NCI-H446 (cell line): ENCODE measurements at places on chromosomes 6 and 20.

- no peak for DNase-seq
These were observed 98.4 kb downstream of the PSMB1 start for GRCh38 chr6:170454512-170455285.

DNA sequence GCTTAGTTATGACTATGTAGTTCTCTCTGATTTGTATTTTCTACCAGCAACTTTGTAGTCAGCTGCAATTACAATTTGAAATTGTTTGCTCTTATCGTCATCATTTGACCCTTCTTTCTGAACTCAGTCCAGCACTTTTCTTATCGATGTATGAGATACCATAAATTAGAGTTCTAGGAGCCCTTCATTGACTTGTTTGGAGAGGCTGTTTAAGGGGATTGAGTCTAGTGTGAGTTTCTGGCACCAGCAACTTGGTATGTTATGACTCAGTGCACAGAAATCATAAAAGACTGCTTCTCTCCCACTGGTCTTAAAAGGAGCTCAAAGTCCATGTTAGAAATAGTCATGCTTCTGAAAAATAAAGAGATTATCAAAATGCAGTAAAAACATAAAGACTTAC, 190.3 kb downstream of the TENT5A start:
- no peak for DNase-seq

DNA sequence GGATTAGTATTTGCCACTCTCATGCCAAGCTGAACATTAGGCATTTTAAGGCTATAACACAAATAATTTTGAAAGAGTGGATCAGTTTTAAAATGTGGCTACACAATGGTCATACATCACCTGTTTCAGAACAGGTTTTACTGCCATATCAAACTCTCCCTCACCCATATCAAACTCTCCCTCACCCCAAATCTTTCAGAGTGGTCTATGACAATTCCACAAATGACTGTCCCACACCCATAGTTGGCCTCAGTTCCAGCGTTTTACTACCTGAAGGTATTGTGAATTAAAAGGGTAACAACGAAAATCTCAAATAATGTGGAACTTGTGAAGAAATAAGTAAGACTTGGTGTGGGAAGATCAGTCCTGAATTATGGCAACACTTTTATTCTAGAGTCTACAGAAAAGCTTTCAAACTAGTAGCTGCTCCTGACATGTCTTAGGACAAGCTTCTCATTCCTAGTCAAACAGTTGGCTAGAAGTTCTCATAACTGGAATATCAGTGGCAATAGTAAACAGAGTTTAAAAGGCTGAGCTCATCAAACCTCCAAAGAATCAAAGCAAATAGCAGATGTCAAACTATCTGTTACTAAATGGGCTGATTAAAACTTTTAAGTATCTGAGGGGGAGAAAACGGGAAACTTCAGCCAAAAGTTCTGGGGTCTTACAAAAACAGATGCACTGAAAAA, 52.4 kb downstream of the MAP3K7 start:
- no peak for DNase-seq

- DNase-seq = peak; percentile 85
These were observed 146.8 kb downstream of the SH3BGRL2 start for GRCh38 chr6:79777713-79778579.

- no peak for DNase-seq
These were observed 574.9 kb upstream of the CHD6 start for GRCh38 chr20:42193119-42193518.

DNA sequence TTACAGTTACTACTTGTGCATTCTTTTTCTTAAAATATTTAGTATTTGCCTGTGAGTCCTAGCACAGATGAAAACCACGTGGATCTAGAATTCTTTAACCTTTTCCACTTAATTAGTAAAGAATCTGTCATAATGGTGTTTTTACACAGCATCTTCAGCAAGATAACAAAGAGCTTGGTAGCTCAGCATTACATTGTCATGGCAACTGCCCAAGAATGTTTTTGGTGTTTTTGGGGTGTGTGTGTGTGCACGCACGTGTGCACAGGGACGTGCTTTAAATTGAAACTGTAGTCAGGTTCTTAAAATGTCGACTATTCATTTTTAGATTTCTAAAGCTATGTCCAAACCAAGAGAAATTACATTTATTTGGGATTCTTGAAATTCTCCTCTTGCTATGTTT, 108.0 kb downstream of the FIG4 start:
- DNase-seq = no peak

- no peak for DNase-seq
These were observed 869 bp upstream of the CST5 start for GRCh38 chr20:23880417-23880816.

- DNase-seq = no peak
These were observed 83.5 kb upstream of the SCAF8 start for GRCh38 chr6:154649721-154650120.

- no peak for DNase-seq
These were observed 1.3 kb downstream of the GUCA1B start for GRCh38 chr6:42193491-42193894.

DNA sequence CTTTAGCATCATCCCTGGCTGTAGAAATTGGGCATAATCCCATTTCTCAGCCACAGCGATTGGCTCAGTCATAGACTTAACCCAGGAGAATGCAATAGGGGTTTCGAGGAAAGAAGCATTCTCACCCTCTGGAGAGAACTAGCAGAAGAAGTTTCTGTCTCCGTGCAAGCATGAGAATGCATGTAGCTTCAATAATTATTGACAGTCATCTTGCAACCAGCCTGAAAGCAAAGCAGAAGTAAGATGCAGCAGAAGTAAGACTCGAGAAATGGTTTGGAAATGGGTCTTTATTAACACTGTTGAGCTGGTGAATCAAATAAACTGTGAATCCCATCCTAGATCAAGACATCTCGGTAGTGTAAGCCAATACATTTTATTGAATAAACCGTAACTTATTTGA, 828.8 kb upstream of the GJE1 start:
- DNase-seq = no peak

GRCh38 chr20:63572788-63573646, 1.0 kb downstream of the HELZ2 start:
- no peak for DNase-seq

DNA sequence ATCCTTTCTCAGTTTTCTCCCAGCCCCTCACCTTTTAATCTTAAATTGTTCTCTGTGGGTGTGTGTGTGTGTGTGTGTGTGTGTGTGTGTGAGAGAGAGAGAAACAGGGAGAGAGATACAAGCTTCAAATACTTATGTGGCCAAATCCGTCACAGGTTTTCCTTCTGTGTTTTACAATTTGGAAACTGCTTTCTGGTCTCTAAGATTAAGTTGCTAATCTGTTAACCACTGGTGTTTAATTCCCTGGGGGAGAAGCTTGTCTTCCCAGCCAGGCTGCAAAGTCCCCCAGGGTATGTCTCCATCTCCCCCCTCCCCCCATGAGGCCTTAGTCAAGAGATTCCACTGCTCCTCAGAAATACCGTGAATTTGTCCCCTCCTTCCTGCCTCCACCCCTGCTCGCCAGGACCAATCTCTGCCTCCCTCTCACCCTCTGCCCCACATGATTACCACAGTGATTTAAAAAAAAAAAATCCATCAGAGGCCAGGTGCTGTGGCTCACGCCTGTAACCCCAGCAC, 49.0 kb downstream of the RIPOR3 start:
- DNase-seq = no peak

GRCh38 chr6:134272374-134272773, 45.5 kb downstream of the SGK1 start:
- DNase-seq = no peak

DNA sequence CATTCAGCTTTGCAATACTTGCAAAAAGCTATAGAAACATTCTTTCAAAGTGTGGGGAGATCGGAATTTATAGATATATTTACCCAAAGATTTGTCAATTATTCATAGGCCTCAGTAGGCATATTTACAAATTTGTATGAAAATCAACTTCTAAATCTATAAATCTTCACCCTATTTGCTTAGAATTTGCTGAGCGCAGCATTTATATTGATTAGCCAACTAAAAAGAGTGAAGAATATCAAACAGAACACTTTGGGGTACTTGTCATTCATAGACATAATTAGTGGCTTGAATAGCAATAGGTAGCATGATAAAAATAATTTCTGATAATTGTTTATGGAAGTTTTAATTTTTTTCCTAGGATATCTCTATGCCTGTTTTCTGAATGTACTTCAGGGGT, 244.5 kb upstream of the SLC35B3 start:
- DNase-seq = no peak

DNA sequence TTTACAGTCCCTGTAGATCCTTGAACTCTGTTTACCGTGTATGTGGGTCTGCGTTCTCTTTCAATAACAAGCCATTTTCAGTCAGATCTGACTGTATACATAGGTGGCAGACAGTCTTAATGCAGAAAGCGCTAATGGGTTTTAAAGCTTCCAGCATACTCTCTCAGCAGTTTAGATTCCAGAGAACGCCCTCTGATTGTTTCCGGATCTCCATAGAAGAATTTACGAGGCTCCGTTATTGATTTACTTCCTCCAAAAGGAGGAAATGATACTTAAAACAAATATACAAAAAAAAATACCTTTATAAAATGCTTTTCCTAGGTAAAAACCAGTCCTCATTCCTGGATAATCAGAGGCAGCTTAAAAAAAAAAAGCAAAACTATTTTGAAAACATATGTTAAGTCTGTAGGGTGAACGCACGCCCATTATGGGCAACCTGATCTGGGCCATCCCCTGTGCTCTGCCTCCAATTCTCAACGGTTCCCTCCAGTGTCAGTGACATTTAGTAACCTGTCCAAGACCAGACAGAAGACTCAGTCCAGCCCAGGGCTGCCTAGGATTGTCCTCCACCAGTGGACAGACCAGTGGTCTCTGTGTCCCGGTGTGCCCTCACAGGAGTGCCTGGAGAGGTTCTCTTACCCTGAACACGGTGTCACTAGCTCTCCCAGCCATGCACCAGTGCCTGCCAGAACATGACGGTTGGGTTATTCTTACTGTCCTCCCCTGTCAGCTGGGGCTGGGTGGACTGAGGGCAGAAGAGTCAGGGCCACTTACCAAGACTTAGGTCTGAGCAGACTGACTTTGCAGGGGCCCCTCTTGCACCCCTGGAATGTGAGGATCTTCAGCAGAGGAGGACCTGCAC, 217.3 kb downstream of the ARID1B start:
- DNase-seq = no peak

DNA sequence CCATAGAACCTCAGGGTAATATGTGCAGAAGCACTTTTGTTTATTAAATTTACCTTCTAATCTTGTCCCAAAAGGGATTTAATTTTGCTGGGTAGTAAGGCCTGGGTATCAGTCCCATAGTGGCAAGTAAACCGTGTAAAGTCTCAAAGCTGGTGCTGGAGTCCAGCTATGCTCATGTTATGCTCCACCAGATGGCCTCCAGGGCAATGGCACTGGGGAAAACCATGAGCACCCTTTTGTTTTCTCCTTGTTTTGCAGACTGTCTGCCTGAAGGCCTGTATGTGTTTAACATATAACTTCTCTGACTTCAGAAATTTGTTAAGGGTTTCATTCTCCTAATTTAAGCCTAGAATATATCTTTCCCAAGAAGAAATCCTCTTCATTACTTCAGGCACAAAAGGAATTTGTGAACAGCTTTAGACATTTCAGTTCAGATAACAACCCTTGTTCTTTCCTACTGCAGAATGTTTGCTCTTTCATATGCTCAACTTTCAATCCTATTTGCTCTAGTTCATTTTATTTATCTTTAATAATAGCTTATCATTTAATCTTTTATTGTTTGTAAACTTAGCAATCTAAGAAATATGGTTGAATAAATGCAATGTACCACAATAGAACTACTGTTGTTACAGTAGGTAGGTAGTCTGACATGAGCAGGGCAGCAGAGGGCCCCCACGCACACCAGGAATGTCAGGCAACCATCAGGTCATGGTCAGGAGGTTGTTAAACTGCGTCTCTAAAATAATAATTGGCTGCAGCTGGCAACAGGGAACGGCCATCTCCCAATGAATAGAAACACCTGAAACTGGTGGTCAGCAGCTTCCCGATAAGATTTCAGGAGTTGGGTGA, 162.8 kb downstream of the TENT5A start:
- DNase-seq = no peak

DNA sequence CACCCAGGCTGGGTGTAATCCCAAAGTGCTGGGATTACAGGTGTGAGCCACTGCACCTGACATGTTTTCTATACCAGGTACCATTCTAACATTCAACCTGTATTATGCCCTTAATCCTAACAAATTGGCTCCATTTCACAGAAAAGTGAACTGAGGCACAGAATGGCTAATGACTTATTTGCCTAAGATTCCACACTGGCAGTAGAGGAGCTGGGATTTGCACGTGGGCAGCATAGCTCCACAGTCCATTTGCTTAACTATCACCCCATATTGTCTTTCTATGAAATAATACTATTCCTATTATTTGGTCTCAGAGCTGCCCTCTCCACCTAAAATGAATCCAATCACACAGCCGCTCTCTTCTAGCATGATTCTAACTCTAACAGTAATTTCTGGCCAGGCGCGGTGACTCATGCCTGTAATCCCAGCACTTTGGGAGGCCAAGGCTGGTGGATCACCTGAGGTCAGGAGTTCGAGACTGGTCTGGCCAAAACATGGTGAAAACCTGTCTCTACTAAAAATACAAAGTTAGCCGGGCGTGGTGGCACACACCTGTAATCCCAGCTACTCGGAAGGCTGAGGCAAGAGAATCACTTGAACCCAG, 23.3 kb upstream of the MYMX start:
- DNase-seq = no peak

- no peak for DNase-seq
These were observed 78.6 kb downstream of the GCLC start for GRCh38 chr6:53466257-53466656.

DNA sequence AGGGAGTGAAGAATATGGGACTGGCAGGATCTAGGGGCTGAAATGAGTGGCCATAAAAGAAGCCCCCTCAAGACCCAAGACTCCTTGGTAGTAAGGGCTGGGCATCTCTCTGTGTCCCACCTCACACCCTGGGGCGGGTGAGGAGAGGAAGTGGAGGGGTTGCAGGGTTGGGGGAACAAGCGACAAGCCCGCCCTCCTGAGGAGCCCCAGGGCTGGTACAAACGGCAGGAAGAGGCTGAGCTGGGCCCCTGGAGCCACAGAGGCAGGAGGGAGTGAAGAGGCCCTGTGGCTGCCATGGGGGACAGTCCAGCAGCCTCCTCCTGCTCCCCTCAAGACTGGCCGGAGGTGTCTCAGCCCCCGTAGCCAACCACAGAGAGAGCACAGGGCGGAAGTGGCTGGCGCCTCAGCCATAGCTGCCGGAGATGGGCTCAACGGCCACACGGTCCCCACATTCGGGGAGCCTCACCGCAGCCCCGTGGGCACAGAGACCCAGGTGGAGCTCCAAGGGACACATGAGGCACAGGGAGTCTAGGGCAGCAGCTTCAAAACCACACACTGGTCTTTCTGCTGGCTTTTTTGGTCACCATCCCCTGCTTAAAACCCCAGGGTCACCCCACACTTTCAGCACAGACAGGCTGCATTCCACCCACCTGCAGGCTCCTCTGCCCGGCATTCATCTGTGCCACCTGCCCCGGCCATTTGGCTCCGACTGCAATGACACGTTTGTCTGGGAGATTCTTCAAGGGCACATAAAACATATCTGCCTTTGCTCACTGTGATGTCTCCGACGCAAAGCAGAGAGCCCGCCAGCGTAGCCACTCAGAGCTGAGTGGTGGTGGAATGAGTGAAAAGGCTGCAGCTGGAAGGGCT, 524 bp downstream of the C20orf203 start:
- no peak for DNase-seq

- DNase-seq = no peak
These were observed 719.5 kb upstream of the GJE1 start for GRCh38 chr6:141413196-141413595.

- peak; percentile 3 for DNase-seq
These were observed 35.2 kb downstream of the HMGCLL1 start for GRCh38 chr6:55543633-55544309.

GRCh38 chr6:26240157-26241032, 124.6 kb upstream of the BTN3A2 start:
- DNase-seq = no peak
